Amygdala (tissue), 56 donors: ENCODE measurements at places on chromosomes 16 and 17.

- DNase-seq: no peak
These were observed 709 bp downstream of the RAB34 start for GRCh38 chr17:28716740-28717577.

GRCh38 chr17:77808686-77809425 lies 149.6 kb upstream of the TNRC6C start:
- no peak for DNase-seq

DNA sequence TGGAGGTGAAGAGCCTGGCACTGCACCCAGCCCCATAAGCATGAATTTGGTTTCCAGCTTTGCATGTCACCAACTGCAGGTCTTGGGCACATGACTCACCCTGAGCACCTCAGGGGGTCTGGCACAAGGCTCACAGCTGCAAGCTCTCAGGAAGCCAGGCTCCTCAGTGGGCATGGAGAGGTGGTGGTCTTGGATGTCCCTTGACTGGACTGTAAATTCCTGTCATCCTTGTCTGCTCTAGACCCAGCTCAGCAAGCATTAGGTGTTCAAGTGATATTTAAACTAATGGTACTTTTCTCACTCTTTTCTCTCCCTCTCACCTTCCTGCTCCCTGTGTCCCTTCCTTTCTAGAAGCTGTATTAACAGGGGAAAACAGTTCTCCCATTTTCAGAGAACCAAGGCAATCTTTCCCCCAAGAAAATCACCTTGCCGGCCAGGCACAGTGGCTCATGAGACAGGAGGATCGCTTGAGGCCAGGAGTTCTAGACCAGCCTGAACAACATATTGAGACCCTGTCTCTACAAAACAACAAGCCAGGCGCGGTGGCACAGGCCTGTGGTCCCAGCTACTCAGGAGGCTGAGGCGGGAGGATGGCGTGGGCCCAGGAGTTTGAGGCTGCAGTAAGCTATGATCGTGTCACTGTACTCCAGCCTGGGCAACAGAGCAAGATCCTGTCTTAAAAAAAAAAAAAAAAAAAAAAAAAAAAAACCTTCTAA lies 5.1 kb upstream of the KIFC3 start:
- no peak for DNase-seq

- no peak for DNase-seq
These were observed 165.1 kb downstream of the ABCC12 start for GRCh38 chr16:47990676-47991075.

DNA sequence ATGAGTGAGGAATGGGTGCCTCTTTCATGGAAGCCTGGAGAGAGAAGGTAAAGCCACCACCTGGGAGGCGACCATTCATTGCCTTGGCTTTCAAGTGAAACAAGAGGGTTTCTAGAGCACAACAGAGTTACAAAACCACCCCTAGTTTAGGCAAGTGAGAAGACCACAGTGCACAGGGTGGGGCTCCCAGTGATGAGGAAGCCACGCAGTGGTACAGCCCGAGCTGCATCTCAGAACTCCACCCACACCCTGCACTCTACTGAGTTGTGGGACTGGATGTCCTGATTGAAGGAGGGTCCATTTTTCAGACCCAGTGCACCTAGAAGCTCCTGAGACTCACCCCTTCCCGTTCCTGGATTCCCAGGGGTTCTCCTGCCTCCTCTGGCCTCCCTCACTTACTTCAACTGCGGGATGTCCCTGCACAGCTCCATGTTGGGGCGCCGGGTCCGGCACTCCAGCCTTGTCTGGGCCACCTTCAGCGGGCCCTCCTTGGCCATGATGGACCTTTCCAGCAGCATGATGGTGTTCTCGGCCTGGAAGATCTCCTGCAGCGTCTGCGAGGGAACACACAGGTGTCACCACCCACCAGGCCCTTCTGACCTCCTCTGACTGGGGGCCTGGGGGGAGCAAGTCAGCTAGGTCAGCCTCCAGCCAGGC lies 55.1 kb upstream of the EMP2 start:
- DNase-seq: no peak

- DNase-seq: peak; percentile 60
These were observed 2.8 kb downstream of the RAB40C start for GRCh38 chr16:592518-593306.

GRCh38 chr16:63037761-63038396 lies 1001.6 kb upstream of the CDH8 start:
- no peak for DNase-seq

DNA sequence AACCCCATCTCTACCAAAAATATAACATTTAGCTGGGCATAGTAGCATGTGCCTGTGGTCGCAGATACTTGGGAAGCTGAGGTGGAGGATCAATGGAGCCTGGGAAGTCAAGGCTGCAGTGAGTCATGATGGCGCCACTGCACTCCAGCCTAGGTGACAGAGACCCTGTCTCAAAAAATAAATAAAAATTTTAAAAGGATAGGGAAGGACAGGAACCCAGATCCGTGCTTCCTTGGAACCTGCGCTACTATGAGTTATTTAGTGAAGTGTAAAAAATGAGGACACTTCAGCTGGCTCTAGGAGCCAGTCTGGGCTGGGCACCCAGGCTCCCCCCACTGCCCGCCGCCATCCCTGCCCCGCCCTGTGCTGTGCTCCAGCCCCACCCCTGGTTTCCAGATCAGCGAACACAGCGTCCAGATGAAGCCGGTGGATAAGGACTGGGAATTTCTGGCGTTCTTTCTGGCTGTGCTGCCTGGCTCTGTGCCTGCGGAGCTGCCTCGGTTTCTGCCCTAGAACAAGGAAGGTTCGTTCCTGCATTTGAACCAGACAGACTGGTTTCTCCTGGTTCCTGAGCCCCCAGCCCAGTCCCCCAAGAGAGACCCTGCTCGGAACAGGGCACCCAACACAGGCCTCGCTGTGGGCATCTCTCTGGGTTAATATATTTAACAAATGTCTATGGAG lies 18.5 kb downstream of the PLLP start:
- peak; percentile 55 for DNase-seq

DNA sequence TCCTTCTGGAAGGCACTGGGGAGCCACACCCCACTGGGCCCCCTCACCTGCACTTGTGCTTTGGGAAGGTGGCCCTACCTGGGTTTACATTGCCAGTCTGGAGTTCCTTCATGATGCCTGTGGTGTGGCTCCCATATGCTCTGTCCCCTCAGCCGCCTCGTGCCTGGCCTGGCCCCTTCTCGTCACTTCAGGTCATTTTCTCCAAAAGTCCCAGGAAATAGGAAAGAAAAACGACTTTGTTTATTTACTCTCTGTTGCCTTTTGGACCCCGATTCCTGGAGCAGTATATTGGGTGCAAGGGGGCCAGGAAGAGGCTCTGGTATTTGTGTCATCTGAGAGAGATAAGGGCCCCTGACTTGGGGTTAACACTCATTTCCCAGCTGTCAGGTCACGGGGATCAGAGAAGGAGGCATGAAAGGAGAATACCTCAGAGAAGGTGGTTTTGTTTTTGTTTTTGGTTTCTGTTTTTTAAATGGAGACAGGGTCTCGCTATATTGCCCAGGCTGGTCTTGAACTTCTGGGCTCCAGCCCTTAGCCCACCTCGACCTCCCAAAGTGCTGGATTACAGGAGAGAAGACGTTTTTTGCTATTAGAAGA lies 4.7 kb downstream of the SOCS3 start:
- DNase-seq: no peak

GRCh38 chr17:57984261-57984890 lies 3.7 kb downstream of the VEZF1 start:
- DNase-seq: no peak

DNA sequence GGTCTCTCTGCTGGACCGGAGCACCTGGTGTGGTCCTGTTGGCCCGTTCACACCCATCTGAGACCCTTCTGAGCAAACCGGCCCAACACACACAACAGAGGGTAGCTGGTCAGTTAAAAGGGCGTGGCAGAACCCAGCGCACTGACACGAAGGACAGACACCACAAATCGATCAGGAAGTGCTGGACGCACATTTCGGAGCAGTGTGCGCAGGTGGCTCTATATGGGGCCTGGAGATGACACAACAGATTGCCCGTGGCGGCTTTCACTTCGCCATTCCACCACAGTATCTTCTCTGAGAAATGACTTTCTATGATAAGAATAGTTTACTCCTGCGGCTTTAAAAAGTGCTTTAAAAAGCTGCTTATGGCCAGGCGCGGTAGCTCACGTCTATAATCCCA lies 12.5 kb downstream of the CCDC57 start:
- DNase-seq: no peak

DNA sequence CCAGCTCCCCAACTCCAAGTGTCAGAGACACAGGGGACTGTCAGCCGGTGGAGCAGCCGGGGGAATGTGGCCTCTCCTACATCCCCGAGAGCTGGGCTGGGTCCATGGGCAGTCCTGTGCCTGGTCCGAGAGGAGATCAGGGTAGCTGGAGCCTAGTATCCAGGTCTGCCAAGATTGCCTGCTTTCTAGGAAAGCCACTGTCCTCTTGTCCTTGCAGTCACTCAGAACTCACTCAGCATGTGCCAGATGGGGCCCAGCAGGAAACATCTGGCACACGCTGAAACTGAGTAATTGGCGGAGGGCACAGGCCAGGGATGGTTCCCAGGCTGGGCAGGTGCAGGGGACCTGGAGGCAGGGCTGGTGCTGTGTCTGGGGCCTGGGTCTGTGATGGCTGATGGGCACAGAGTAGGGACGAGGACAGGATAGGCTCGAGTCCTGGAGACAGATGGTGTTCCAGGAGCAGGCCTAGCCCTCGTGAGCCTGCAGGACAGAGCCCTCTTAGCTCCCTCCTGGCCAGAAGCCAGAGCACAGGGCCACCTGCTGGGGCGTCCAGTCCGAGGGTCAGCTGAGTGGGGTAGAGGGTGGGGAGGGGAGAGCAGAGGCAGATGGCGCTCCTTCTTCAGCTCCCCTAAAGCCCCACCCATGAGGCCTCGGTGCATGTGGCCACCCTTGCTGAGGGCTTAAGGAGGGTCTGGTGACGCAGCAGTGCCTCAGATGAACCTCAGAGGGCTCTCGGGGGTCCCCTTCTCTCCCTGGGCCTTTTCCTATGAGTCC lies 31.1 kb downstream of the ADCY7 start:
- no peak for DNase-seq

GRCh38 chr16:88789594-88789993 lies 4.6 kb upstream of the PIEZO1 start:
- DNase-seq: no peak

DNA sequence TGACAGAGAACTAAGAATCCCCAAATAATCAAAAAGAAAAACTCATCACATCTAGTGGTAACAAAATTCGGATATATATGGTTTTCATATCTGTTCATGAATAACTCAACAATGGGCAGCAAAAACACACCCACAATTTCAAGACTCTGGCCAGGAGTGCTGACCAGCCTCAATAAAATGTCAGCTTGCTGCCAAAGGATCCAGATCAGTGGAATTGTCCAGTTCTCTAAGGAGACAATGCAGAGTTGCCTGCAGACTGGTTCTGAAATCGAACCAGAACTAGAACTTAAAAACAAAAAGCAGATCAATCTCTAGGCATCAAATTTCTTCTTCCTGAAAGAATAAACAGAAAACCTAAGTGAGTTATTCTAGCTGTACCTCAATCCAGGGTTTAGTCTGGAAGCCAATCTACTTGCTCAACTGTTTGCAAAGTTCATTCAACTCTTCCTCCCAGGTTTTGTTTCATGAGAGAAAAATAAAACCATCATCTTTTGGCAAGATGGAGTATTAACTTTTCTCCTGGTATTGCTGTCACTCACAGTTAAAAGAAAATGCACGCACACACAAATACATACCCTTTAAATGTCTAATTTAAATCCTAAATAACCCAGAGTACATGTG lies 61.0 kb downstream of the CFDP1 start:
- DNase-seq: no peak

- DNase-seq: no peak
These were observed 68.9 kb downstream of the JPH3 start for GRCh38 chr16:87671221-87671620.

- DNase-seq: no peak
These were observed 4.9 kb upstream of the RBL2 start for GRCh38 chr16:53429221-53429943.

DNA sequence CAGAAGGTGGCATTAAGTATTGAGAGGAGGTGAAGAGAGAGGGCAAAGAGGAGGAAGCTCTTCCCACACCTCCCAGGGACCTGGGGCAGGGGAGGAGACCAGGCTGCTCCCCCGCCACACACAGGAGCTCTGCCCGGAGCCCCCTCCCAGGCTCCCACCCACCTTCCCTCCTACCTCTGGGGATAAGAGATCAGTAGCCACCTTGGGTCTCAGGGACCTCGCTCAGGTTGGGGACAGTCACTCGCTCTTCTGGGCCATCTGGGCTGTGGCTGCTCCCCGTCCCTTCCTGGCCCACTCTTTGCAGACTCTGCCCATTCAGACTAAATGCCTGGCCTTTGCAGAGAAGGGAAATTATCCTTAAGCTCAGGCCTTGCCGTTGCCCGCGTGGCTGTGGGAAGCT lies 14.9 kb upstream of the C16orf74 start:
- DNase-seq: no peak

DNA sequence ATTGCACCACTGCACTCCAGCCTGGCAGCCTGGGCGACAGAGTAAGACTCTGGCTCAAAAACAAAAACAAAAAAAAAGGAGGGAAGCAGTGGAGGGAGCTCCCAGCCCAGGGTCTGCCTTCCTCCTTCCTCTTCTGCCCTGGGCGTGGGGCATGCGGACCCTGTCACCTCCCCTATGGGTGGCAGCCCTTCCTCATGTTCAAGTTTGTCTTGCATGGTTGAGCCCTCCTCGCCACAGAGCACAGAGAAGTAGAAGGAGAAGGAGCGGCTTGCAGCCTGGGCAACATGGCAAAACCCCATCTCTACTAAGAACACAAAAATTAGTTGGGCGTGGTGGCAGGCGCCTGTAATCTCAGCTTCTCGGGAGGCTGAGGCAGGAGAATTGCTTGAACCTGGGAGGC lies 21.4 kb upstream of the TIMP2 start:
- no peak for DNase-seq

DNA sequence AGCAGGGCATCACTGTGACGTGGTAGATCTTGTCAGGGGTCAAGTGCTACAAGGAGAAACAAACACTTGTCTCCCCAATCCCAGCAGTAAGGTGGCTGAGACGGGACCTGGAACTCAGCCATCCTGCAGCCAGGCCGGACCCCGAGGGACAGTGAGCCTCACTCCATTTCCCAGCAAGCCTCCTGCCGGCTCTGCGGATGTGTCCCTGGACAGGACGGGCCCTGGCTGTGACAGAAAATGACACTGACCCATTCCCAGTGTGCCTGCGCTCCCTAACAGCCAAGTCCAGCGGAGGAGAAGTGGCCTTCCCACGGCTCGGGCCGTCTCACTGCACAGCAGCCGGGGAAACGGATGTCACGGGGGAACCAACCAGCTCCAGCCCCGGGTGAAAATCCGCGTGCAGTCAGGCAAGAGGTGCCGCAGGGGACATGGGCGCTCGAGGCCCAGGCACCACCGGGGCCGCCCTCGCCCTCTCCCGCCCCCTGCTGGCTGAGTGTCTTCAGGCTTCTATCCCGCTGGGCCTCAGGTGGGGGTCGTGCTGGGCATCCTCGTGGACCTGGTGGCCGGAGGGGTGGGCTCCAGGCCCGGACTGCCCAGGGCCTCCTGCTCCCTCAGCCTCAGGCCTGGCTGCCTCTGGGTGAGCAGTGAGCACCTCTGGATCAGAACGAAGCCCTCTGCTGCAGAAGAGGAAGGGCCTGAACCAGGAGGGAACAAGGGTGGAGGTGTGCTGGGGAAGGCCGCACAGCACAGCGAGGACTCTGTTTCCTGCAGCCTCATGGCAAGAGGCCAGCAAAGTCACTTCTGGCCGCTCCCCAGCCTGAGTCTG lies 6.7 kb downstream of the HAGHL start:
- no peak for DNase-seq

GRCh38 chr16:88514526-88515232 lies 55.5 kb upstream of the ZC3H18 start:
- DNase-seq: no peak
